Activated naive CD4-positive, alpha-beta T cell (primary cell): ENCODE measurements at places on chromosomes 16 and 17.

GRCh38 chr16:87784812-87785211 is 19.0 kb upstream of the KLHDC4 start:
- DNase-seq, result no peak

DNA sequence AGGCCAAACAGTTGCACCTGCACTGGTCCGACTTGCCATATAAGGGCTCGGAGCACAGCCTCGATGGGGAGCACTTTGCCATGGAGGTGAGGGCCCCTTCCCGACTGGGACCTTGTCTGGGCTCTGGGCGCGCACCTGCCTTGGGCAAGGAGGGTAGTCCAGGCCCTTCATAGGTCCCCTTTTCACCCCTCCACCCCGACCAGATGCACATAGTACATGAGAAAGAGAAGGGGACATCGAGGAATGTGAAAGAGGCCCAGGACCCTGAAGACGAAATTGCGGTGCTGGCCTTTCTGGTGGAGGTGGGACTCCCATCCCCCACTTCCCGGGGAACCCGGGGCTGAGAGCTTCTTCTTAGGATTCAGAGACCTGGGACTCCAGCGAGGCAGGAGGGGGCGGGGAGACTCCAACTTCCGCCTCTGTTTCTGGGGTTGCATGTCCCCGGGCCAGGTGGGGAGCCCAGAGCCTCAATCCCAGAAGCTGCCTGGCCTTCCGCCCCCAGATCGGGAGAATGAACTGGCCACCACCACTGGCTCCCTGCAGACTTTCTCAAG is 7.8 kb downstream of the CA4 start:
- no peak for DNase-seq

DNA sequence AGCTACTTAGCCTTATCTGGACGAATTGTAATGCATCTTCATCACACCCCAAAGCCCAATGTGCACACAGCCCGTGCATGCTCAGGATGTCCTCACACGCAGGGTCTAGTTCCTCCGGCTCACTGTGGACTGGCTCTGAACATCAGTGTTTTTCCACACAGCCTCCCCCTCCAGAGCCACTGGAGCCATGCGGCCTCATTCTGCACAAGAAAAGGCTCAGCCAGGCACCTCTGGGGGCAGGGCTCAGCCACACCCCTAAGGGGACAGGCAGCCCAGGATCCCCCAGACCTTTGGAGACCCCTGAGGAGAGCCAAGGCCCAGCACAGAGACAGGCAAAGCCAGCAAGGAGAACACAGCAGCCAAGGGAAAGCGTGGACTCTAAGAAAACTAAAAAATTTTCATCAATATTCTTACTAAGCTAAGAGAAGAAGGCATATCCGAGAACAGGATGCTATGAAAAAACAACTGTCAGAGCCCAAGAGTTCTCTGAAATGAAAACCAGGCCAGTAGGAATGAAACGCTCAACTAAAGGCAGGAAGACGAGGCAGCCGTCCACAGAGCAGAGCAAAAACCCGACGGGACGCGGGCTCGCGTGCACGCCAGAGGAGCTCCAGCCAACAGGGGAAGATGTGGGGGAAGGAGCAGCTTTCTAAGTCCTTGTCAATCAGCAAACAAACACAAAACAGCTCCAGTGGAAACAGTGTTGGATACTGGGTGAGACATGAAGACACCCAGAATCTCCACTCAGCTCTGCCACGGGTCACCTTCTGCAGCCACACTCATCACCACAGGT is 34.5 kb downstream of the MAP1LC3B start:
- no peak for DNase-seq

DNA sequence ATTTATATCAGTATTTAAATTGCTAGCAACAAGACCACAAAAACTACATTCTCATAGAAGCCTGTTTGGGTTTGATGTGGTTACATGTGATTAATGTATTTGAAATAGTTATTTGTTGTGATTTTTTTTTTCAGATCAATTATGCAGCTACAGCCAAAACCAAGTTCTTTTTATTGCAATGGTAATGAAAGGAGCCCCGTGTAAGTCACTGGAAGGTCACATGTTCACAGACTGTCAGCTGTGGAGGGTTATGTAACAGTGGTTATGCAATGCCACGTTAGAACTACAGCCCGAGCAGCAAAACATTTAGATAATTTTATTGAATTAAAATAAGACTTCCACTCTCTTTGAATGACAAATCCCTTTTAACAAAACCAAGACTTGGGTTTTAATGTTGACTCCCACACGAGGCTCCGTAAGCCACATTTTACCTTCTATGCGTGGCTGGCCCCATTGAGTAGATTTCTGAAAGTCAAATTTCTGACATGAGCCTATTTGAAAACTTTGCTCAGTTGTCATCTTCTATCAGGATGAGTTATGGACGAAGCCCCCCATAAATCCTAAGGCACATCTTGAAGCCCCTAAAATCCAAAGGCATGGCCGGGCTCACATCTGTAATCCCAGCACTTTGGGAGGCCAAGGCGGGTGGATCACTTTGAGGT is 41.8 kb upstream of the SEC14L1 start:
- no peak for DNase-seq

- no peak for DNase-seq
Observed at GRCh38 chr17:31525801-31526549, 134.5 kb downstream of the RAB11FIP4 start.

- DNase-seq, result no peak
Observed at GRCh38 chr17:59266745-59267144, 46.4 kb downstream of the GDPD1 start.

DNA sequence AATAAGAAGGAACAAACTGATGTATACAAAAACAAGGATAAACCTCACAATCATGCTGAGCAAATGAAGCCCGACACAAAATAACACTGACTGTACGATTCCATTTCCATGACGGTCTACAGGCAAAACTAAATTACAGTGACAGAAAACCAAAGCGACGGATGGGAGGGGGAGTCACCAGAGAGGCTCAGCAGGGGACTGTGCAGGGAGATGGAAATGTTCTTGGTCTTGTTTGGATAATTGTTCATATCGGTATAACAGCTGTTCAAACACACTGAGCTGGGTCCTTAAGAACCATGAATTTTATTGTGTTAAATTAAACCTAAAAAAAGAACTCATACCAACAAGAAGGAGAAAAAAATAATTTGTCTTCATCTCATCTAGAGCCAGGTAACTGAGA is 97.8 kb downstream of the NXN start:
- no peak for DNase-seq

GRCh38 chr17:77597418-77598240 is 360.9 kb upstream of the TNRC6C start:
- no peak for DNase-seq

GRCh38 chr16:2485811-2486507 is 11.0 kb downstream of the TBC1D24 start:
- DNase-seq, result no peak

- DNase-seq, result no peak
Observed at GRCh38 chr16:10896165-10896564, 19.2 kb downstream of the CIITA start.

DNA sequence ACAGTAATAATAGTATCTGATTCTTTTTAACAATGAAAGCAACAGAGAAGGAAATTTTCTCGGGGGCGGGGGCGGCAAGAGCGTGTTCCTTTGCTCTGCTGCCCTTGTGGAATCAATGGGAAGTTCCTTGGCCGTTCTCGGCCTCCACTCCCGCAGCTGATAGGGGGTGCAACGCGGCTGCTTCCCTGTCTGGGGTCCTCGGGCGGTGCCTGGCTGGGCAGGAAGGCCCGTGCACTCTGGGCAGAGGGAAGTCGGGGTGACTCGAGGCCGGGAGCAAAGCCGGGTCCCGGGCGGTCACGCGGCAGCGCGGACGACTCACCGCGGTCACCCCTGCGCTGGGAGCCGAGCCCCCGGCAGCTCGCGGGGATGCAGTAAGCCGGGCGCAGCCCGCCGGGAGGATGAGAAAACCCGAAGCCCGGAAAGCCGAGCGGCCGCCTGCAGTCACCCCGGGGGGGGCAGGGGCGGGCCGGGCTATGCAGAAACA is 2.5 kb downstream of the TUBB3 start:
- no peak for DNase-seq

- no peak for DNase-seq
Observed at GRCh38 chr17:80099291-80100034, 1.9 kb upstream of the GAA start.

DNA sequence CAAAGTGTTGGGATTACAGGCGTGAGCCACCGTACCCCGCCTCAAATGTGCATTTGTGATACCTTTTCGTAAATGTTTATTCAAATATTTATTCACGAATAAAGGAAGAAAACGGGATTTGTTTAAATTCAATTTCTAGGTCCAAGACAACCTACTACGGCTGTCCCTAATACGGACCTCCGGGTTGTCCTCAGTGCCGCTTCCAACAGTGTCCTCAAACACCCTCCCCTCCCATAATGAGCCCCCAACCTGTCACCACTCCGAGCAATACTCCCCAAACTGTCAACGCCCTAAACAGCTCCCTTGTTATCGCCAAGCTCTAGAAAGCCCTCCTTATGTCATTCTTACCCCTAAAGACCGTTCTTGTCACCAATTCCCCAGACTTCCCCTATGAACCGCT is 539 bp upstream of the GABARAPL2 start:
- no peak for DNase-seq
